NB4 (cell line): ENCODE measurements at places on chromosomes 1 and 21.

DNA sequence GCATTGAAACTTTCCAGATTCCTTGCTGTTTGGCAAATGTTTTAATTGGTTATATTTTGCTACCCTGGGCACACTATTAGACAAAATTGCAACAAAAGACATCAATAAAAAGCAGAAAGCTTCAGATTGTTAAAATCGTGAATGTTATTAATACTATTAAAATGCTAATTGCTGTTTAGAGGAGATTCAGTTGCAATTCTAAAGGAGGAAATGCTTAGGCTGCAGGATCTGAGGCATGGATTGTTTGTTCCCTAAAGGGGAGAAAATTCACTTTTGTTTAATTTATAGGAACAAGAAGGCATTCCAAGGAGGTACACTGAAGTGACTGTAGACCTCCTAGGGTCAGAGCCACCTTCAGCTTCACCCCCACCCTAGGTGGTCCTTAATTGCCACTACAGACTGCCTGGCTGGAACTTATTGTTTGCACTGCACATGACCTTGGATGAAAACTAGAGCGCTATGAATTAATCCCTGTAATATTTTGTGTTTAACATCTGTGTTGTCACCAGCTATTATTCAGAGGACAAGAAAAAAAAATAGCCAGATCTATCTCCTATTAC, 1266.9 kb upstream of the ADGRL2 start:
- no peak for DNase-seq

DNA sequence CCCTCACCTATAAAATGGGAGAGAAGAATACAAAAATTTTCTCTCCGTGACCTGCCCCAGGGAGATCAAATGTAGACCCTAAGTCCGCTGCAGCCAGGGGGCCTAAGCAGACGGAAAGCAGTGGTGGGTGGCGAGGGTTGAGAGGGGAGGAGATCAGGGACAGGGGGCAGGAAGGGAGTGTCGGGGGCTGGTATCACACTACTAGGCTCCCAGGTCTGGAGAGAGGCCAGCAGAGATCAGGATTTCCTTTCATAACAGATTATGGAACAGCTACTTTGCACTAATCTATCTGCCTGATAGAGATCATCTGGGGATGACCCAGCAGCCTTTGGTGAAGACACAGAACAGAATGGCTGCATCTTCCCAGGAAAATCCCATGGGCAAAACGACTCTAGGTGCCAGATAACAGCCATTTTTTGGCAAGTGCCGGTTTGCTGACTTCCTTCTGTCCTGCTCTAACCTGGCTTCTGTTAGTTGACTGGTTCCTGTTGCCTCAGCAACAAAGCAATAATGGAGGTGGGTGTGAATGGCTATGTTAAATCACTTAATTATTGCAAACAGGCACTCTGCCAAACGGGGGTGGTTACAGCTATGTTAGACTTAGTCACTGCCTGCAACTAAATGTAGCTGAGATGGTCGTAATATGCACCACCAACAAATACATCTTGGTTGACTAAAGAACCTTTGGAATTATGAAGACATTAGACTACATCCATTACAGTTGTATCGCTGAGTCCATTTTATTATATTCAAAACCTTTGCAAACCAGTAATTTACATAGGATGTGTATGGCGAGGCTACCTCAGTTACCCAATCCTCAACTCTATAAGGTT, 30.0 kb upstream of the EPS8L3 start:
- peak; percentile 81 for DNase-seq

DNA sequence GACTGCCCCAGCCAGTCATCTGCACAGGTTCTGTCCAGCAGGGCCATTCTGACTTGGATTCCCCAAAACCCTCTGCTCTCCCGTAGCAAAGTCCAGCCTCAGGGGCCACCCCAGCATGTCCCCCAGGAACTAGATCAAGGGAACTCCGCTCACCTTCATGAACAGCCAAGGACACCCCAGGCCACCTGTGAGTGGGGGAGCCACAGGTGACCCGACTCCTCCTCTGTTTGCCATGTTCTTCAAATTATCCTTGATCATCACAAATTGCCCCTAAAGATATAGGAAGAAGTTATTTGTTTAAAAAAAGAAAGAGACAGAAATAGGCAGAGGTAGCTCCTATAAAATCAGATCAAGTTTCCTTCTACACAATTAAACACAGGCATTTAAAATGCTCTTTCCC, 475.0 kb downstream of the MATN1 start:
- no peak for DNase-seq

DNA sequence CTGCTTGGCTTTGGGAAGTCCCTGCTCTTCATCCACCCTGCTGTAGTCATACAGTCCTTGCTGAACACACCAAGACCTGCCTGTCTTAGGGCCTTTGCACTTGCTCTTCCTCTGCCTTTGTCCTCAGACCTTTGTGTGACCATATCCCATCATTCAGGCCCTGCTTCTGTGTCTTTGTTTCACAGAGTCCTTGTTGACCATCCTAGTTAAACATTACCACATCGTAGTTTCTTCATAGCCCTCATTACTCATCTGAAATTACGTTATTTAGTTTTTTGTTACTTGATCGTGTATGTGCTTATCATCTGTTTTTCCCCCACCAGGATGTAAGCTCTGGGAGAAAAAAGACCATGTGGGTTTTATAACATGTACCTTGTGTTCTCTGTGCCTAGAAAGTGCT, 18.3 kb upstream of the SPRR5 start:
- DNase-seq: no peak

GRCh38 chr1:39688706-39689105, 2.5 kb downstream of the HPCAL4 start:
- no peak for DNase-seq

DNA sequence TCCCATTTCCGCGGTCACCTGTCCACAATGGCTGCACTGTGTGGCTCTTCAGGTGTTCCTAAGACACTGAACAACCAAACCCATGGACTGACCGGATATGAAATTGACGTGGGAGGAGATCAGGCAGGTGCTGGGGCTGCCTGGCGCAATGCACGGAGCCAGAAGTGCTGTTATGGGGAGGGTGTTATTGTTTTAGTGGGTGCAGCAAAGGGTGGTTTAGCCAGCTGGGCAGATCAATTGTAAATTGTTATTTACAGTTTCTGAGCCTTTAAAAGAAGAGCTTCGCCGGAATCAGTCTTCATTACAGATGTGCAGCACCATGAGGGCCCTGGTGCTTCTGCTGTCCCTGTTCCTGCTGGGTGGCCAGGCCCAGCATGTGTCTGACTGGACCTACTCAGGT, at the start of gene CA6:
Gene CA6 (plus strand): TSS at position 301 of the 400 bp plus-strand sequence. CDS start 19 bp downstream, at position 320.
- no peak for DNase-seq

GRCh38 chr1:214918745-214919144, 163.8 kb upstream of the KCNK2 start:
- DNase-seq: no peak

DNA sequence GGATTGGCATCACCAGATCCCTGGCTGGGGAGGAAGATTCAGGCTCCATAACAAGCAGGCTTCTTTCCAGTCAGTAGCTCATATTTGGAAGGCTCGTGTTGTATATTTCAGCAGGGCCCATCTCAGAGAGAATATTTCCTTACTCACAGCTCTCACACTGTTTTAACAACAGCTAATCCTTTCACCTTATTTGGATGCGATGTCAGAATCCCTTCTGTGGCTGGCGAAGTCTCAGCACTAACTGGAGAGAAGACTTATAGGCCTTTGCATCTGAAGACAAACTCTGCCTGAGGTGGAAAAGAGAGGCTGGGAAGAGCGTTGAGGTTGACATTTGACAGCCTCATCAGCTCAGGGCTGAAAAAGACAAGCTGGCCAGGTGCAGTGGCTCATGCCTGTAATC, 47.2 kb upstream of the CAPZB start:
- DNase-seq: no peak

- DNase-seq: peak; percentile 37
Observed at GRCh38 chr21:43805275-43805800, 16.0 kb downstream of the RRP1 start.

DNA sequence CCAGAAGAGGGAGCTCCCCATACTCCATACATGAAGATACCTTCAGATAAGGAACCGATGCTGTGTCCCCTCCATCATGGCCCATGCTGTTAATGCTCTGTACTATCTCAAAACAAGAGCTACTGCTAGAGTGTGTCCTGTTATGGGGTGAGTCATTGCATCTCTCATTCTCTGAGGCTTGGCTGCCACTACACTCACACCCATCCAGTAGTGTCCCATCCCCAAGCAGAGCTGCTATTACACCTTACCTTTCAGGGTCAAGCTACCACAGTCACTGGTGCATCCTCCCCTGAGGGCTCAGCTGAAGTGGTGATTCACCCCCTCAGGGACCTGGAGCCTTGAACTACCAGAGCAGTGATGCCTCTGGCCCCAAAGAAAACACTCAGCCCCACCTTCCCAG, 198.5 kb downstream of the PLA2G4A start:
- no peak for DNase-seq

DNA sequence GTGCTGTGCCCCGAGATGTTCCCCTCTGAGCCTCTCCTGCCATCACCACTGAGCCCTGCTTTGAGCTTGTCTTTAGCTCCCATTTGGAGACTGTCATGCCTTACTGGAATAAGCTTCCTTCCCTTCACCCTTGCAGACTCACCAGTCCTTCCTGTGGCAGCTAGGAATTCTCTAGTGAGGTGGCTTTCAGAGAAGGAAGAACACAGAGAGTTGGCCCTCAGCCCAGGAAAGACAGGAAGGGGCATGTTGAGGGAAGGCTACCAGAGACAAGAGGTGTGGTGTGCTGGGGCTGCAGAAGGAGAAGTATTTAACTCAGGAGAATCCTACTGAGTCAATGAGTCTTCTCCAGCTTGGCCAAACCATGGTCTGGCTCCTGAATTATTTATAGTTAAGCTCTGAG, 76.3 kb downstream of the UCK2 start:
- no peak for DNase-seq

- peak; percentile 83 for DNase-seq
Observed at GRCh38 chr1:202860744-202861419, 28.1 kb downstream of the RABIF start.

DNA sequence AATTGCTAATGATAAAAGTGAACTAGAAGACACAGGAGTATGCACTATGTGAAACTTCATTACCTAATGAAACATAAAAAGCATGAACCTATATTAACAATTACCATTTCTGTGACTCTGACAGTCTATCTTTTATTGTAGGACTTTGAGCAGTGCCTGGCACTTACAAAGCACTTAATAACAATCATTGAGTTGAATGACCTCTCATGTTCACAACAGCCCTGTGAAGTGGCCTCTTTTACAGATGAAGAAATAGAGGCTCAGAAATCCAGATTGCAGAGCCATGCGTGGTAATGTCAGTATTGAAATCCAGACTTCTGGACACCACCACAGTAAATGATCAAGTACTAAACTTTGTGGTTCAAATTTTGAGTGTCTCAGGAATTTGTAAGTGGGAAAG, 326.4 kb downstream of the NTNG1 start:
- DNase-seq: no peak

DNA sequence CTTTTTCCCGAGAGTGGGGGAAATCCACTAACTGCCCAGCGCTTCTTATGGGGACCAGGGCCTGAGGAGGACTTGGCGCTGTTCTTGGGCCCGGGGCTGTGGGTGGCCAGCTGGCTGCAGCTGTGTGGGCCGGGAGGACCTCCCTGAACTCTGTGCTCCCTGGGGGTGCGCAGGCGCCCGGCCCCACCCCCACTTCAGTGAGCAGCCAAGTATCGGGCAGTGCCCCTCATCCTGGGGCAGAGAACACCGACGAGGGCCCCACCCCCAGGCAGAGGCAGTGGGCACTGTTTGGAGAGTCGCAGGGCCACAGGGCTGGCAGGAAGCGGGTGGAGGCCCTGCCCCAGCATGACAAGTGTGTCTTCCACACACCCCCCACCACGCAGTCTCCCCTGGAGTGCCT, 32.5 kb upstream of the SLC19A1 start:
- no peak for DNase-seq

DNA sequence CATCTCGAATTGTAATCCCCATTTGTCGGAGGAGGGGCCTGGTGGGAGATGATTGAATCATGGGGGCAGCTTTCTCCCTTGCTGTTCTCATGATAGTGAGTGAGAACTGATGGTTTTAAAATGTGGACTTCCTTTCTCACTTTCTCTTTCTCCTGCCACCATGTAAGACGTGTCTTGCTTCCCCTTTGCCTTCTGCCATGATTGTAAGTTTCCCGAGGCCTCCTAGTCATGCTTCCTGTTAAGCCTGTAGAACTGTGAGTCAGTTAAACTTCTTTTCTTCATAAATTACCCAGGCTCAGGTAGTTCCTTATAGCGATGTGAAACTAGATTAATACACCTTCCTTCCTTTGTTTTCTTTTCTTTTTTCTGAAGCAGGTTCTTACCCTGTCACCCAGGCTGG, 13.9 kb downstream of the DNAJC6 start:
- no peak for DNase-seq

- DNase-seq: no peak
Observed at GRCh38 chr1:223711173-223711572, 1.2 kb upstream of the CAPN2 start.

DNA sequence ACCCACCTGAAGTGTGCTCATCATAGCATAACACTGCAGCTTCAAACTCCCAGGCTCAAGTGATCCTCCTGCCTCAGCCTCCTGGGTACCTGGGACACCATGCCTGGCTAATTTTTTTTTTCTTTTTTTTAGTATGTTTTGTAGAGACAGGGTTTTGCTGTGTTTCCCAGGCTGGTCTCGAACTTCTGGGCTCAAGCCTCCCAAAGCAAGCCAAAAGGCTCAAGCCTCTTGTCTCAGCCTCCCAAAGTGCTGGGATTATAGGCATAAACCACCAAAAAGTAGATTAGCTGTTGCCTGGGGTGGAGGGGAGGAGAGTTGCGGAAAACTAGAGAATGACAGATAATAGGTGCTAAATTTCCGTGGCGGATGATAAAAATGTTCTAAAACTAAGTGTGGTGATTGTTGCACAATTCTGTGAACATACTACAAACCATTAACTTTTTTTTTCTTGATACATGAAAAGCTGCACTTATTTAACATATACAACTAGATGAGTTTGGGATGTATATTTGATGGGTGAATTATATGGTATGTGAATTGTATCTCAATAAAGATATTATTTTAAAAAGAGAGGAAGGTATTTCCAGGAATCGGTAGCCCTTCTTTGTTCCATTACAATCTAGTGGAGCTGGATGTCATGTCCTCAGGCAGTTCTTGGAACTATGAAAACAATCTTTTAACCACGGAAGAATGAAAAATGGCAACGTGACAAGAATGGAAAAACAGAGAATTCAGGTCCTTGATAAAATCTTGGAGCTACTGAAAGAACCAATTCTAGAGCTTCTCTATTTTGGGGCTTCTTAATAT, 27.3 kb upstream of the MED18 start:
- DNase-seq: no peak

GRCh38 chr1:113507552-113508214, 117.4 kb downstream of the MAGI3 start:
- no peak for DNase-seq

GRCh38 chr1:6329396-6329795, 64.2 kb downstream of the ACOT7 start:
- no peak for DNase-seq

GRCh38 chr1:94641990-94642389, 100.4 kb upstream of the F3 start:
- DNase-seq: no peak

GRCh38 chr1:26729633-26730032, 33.8 kb downstream of the ARID1A start:
- DNase-seq: no peak

GRCh38 chr1:38030596-38031512, 15.7 kb downstream of the POU3F1 start:
- no peak for DNase-seq
